ENCODE measurements at places on chromosomes 2 and 18.

GRCh38 chr2:231541645-231542044, 11.4 kb upstream of the NMUR1 start:
- DNase-seq = peak; percentile 93

GRCh38 chr2:67318031-67318430, 79.1 kb upstream of the ETAA1 start:
- no peak for DNase-seq

DNA sequence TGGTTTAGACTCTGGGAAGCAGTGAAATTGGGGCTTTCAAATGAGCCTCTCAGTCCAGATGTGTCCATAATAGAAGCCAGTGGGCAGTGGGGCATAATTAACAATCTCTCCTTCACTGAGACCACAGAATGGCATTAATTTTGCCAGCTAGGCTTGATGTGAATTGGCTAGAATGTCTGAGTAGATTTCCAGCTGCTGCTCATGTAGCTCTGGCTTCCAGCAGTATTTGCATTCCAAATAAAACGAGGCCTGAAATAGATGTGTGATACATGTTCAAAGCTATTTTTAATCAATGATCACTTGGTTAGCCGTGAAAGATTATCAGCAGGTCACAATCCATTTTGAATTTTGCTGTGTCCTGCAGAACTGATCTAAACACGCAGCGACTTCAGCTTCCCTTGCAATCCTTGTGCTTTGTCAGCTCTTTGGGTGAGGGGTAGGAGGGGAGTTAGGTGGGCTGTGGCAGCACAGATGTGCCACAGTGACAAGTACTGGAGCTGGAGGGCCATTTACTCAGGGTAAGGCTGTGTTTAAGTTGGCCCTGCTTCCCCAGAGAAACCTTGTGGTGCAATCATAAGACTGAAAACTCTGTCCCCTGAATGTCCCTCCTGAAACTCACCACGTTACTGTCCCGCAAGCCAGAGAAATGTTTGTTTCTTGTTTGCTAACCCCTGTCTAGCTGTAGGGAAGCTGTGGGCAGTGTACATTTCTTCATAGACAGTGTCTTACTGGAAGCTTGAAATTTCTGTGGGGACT, 56.9 kb upstream of the TMEM178A start:
- peak; percentile 11 for DNase-seq

DNA sequence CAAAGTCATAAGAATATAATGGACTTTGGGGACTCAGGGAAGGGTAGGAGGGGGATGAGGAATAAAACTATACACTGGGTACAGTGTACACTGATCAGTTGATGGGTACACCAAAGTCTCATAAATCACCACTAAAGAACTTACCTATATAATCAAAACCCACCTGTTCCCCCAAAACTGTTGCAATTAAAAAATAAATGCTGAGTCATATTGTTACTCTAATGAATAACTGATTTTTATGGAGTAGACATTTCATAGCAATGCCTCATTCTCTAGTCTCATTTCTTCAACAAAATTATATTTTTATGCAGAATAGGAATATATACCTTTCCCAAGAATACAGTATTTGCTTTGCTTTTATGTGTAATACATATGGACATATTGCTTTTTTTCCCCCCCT, 181.2 kb downstream of the ST6GAL2 start:
- no peak for DNase-seq

DNA sequence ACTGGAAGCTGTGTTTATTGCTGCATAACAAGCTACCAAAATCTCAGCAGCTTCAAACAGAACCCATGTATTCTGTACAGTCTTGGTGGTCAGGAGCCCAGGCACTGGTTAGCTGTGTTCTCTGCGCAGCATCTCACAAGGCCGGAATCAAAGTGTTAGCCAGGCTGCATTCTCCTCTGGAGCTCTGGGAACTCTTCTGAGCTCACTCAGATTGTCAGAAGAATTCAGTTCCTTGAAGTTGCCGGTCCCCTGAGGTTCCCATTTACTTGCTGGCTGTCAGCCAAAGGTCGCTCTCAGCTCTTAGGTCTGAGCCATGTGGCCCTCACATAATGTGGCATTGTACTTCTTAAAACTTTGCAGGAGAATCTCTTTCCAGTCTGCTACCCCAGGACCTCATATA, 123.6 kb upstream of the SMIM21 start:
- DNase-seq = no peak

DNA sequence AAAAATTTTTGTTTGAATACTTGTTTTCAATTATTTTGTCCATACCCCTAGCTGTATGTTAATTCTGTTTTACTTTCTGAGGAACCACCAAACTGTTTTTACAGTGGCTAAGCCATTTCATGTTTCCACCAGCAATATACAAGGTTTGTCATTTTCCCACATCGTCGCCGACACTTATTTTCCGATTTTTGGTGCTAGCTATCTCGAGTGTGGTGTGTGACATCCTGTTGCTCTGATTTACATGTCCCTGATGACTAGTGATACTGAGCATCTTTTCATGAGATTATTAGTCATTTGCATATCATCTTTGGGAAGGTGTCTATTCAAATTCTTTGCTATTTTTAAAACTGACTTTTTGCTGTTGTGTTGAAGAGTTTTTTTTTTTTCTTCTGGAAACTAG, 7.2 kb upstream of the GPC1 start:
- no peak for DNase-seq

- no peak for DNase-seq
Measured at GRCh38 chr2:229884775-229885699, 36.8 kb downstream of the TRIP12 start.

All from GM23338 (cell line).